Stimulated activated naive CD4-positive, alpha-beta T cell treated with Interleukin-2 at 50 U/mL for 16 hours (primary cell): ENCODE measurements at places on chromosomes 6 and 20.

GRCh38 chr20:35972462-35972861 is 4.1 kb downstream of the CNBD2 start:
- DNase-seq, result no peak

- no peak for DNase-seq
Observed at GRCh38 chr6:56356426-56356825, 109.0 kb upstream of the COL21A1 start.

GRCh38 chr6:82906951-82907350 is 158.7 kb downstream of the UBE3D start:
- no peak for DNase-seq

DNA sequence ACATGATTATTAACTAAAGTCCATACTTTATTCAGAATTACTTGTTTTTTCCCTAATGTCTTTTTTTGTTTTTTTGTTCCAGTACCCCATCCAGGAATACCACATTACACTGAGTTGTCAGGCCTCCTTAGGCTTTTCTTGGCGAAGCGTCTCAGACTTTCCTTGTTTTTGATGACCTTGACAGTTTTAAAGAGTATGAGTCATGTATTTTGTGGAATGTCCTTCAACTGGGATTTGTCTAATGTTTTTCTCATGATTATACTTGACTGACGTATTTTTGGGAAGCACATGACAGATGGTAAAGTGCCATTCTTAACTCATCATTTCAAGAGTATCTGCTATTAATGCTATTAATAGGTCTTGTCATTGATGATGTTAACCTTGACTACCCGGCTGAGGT is 23.6 kb downstream of the ENPP1 start:
- no peak for DNase-seq

DNA sequence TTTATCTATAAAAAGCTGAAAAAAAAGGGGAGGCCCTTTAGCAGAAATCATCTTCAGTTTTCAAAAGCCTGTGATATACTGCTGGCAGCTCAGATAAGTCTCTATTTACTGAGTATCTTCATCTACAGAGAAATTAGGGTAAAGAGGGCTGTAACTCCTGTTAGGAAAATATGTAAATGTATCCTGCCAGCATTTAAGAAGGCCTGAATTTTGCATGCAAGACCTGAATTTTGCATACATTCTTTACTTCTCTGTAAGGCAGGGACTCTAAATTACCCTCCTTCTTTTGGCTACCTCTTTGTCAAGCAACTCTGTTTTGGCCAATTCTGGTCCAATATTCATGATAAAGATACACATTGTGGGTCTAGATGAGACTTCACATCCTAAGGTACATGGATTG is 150.6 kb upstream of the SPACA1 start:
- DNase-seq, result no peak

- DNase-seq, result no peak
Observed at GRCh38 chr6:25263657-25264056, 15.5 kb upstream of the CARMIL1 start.

DNA sequence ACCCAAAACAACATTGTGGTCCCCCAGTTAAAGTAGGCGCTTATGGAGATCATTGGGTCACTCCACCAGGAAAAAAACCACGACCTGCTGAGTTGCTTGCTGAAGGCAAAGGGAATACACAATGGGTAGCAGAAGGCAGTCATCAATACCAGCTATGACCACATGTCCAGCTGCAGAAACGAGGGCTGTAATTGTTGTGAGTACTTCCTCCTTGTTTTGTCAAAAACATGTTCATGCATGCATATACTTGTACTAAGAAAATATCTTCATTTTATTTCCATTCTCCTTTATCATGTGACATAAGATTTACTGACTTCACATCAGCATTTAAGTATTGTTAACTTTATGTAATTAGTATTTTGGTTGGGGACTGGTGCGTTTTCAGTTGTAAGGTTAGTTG is 16.9 kb downstream of the SERINC1 start:
- DNase-seq, result no peak

- no peak for DNase-seq
Observed at GRCh38 chr20:62354811-62355341, 12.2 kb downstream of the LAMA5 start.

DNA sequence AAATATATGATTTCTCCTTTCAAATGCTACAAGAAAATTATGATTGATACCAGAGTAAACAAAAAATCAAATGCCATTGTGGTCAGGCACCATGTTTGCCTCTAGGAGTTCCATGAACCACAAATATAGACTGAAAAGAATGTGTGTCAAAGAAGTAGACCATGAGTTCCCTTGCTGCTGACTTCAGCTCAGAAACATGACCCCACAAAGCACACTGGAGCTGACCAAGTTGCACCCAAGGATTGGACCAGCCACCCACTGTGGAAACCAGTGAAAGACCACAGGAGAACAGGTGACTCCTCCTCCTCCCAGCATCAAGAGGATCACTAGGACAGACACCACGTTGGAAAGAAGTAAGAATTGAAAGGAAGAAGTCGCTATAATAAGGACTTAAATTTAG is 90.8 kb upstream of the TENT5A start:
- DNase-seq, result no peak

DNA sequence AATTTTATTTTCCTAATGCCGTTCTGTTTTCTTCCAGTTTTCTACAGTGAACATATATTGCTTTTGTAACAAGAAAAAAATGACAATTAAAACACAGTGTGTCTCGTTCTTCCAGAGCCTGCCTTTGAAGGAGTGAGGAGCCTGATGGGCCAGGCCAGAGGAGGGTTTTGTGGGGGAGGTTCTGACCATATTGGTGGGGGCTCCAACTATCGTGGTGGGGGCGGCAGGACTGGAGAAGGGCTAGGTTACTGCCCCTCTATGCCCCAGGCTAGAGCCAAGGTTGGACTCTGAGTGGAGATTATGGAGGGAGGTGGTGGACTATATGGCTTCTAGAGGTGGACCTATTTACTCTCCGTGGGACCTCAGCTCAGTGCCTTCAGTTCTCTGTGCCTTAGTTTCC is 24.0 kb downstream of the DLGAP4 start:
- DNase-seq, result no peak

DNA sequence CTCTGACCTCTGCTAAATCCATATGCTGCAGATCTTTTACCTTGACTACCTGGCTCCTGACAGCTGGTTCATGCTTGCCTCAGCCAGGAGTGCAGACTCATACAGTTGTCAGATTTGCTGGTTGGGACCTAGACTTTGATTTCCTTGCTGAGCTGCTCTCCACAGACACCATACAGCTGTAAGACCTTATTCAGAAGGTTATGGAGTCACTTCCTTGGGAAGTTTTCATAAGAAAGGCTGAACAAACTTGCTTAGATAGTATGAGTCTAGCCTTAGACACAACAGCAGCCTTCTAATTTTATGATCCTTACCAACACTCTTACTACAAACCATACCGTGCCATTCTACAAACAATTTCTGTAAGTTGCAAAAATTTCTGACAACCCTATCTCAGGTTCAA is 102.9 kb downstream of the EDN1 start:
- DNase-seq, result no peak

DNA sequence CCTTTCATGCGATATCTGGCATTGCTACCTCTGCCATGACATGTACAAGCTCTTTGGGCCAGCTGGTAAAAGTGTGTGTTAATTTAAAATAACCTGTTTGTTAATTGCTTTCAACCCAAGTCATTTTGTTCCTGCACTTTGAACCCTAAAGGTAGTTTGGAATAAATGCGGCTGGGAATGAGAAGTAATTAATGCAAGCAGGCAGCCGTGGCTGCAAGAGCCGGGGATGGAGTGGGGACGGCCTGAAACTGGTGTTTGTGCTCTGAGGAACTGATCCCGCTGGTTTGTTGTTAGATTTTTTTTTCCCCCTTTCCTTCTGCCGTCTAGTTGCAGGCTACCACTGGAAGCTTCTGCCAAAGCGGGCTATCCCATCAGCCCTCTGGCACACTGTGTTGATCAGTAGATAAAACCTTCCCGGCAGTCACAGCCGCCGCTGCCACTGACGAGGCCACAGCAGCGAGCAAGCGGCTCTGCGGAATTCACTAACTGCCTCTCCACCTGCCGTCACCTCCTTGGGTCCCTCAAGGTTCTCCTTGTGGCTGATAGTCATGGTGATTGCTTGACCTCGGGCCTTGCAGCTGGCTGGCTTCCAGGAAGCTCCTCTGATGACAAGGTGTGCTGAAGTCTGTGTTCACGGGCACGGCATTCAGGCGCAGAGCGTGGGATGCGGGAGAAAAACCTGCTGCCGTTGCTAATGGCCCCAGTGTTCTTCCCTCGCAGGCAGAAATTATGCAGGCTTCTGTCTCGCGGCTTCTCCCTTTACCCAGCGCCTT is 315.9 kb downstream of the TFAP2A start:
- no peak for DNase-seq

- DNase-seq, result no peak
Observed at GRCh38 chr20:32062776-32063170, 10.7 kb downstream of the HCK start.

GRCh38 chr6:139545206-139546105 is 171.0 kb upstream of the CITED2 start:
- DNase-seq, result no peak

DNA sequence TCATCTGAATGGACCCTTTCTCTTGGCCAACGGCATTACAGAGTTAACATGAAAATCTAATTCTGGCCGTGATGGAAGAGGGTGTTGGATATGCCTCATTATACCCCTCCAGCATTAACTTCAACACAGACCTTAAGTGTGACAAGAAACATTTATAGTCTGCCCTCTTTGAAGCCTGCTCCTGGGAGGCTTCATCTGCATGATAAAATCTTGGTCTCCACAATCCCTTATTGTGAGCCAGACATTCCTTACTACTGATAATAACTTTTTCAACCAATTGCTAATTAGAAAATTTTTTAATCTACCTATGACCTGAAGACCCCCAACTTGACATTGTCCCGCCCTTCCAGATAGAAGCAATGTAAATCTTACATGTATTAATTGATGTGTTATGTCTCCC is 9.3 kb upstream of the HBS1L start:
- no peak for DNase-seq

DNA sequence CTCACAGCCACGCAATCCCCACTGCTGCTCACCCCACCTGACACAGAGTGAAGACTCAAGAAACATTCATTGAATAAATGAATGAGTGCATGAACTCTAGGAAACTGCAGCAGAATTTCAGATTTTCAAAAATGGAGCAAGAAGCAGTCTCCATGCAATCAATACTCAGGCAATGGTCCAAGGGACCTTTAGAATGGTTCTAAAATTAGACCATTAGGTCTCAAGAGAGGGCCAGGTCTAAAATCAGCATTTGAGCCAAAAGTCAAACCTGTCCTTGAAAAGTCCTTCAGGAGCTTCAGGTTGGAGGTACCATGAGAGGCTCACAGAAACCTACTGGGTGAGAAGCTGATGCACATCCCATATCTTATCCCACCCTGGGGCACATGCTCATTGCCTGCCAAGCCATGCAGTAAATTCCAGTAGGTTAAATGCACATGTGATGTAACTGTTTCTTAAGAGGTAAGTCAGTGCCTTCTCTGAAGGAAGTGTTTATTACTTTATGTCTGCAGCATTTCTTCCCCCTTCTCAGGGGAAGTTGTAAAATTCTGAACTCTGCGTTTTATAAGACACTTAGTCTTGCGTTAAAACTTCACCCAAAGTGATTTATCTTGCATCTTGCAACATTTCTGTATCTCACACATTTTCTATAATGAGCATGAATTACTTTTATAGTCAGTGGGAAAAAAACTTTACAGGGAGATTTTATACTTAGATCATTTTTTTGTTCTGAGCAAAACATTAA is 126.6 kb downstream of the ADAT2 start:
- DNase-seq, result no peak

GRCh38 chr6:33815854-33816253 is 12.1 kb upstream of the MLN start:
- DNase-seq, result no peak

- no peak for DNase-seq
Observed at GRCh38 chr20:1287787-1288569, 21.9 kb downstream of the SNPH start.

DNA sequence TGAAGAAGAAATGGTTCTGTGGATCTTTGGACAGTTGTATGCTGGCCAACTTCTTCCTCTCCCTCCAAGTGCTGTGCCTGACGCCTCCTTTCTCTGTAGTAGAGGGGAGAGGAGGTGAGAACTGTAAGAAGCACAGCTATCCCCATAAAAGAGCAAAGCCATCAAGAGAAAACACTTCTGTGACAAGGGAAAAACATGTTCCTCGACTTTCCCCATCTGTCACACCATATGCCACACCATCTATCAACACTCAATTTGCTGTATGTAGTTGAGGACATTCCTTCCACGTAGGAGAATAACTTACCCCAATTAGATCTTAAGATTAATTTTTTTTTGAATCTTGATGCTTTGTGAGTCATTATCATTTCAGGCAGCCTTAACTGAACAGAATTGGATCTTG is 156.2 kb upstream of the PLCB4 start:
- no peak for DNase-seq

DNA sequence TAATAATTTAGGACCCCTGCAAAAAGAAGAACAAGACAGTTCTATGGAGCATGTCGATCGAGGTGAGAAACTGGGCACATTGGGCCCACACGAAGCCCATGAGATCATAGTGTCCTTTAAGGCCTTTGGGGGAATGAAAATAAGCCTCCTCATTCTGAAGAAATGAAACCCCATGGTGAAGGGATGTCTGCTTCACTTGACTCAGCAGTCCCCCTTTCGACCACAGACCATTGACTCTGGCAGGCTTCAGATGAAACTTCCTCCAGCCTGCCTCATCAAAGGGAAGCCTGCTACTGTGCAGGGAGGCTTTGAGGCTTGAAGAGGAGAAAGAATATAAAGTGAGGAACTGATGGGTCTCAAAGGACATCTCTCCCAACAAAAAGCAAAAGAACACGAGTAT is 144.2 kb upstream of the FBXL4 start:
- DNase-seq, result no peak

DNA sequence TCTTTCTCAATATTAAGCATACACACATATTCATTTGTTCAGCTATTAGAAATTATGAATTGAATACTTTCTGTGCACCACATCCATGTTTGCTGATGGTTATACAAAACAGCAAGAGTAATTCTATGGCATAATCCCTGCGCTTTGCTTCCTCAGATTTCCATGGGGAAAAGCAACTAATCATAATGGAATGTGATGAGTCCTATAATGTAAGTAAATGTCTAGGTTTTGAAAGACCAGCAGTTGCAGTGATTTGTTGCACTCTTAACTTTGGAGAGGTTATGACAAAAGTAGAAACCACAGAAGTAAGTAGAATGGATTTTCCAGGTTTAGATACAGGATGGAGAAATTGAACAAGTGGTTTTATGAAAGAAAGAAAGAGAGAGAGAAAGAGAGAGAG is 652.1 kb downstream of the CBLN4 start:
- DNase-seq, result no peak

GRCh38 chr6:46136831-46137230 is 7.0 kb downstream of the ENPP4 start:
- no peak for DNase-seq
